ENCODE measurements at places on chromosomes 7 and 10.

GRCh38 chr7:157469181-157470016 lies 132.6 kb downstream of the DNAJB6 start:
- DNase-seq: no peak

- no peak for DNase-seq
Measured at GRCh38 chr7:149879271-149879743, 5.5 kb downstream of the ATP6V0E2 start.

- DNase-seq: no peak
Measured at GRCh38 chr7:157490465-157490912, 153.7 kb downstream of the DNAJB6 start.

GRCh38 chr10:122240401-122240800 lies 30.7 kb upstream of the BTBD16 start:
- DNase-seq: no peak

- no peak for DNase-seq
Measured at GRCh38 chr7:67493366-67493765, 496.7 kb downstream of the TYW1 start.

DNA sequence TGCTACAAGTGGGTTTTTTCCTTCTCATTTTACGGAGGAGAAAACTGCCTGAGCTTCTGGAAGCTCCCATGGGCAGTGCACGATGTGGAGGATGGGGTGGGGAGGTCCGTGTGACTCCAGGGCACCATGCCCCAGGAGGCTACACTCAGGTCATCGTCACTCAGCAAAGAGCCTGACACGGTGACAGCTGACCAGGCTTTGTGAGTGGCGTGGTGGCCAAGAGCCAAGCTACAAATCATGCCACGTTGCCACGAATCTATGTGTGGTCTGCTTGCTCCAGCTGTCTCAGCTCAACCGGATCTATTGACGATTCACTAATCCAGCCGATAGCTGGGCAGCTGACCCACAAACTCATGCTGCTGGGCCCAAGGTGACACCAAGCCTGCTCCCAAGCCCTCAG lies 27.6 kb upstream of the C10orf71 start:
- no peak for DNase-seq

GRCh38 chr10:93465806-93466675 lies 16.1 kb downstream of the MYOF start:
- DNase-seq: peak; percentile 68

DNA sequence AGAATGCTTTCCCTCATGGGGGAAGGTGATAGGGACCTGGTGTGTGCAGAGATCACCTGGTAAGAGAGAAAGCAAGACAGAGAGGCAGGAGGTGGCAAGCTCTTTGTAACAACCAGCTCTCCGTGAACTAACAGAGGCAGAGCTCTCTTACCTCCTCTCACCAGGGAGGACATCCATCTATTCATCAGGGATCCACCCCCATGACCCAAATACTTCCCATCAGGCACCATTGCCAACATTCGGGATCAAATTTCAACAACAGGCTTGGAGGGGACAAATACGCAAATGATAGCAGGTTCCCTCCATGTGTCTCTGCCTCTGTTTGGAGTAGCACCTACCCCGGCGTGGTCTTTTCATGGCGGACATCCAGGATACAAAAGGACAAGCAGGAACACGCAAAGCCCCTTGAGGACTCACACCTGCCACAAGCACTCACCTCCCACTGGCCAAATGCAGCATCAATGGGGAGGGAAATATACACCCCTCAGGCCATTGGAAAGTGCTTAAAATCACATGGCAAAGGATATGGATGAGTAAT lies 431.2 kb upstream of the AUTS2 start:
- no peak for DNase-seq

DNA sequence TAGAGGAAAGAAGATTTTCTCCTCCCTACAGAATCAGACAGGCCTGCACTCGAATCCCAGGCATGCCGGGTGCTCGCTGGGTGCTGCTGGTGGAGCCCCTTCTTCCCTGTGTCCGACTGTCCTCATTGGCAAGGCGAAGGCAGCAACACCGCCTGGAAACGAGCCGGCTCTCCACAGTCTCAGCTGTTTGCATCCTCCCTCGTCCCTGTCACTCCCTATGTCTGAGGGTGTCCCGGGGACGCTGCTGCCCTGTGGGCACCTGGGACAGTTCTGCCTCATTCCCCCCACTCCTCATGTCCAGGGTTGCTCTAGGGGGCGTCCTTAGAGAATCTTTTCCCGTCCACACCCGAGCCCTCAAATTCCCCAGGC lies 31.6 kb upstream of the TMEM72 start:
- peak; percentile 90 for DNase-seq

GRCh38 chr7:26863518-26864308 lies 677 bp downstream of the SKAP2 start:
- no peak for DNase-seq
